Activated CD4-positive, alpha-beta memory T cell treated with anti-CD3 and anti-CD28 coated beads, Interleukin-2, amount 10 ng/mL, durations not matched to agents 7 days and 5 days (primary cell): ENCODE measurements at places on chromosomes 12 and 14.

- no peak for DNase-seq
Measured at GRCh38 chr12:131095826-131096680, 142.3 kb downstream of the ADGRD1 start.

DNA sequence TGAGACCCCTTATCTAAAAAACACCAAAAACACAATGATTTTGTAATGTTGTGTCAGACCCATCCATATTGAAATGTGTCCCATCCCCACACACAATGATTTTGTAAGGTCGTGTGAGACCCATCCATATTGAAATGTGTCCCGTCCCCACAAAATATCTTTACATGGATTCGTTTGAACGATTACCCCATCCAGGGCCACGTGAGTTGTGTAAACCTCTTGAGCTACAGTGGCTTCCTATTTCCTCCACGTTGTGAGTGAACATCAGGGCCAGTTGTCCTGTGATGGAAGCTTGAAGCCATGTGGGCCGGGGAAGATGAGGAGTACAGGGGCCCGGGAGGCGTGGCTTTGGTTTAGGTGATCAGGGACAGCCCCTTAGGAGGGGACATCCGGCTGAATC, 27.0 kb upstream of the ULK1 start:
- no peak for DNase-seq

- DNase-seq, result no peak
Measured at GRCh38 chr14:64147126-64147790, 146.9 kb downstream of the ESR2 start.

GRCh38 chr12:53857666-53858065, 81.0 kb upstream of the HOXC13 start:
- no peak for DNase-seq

DNA sequence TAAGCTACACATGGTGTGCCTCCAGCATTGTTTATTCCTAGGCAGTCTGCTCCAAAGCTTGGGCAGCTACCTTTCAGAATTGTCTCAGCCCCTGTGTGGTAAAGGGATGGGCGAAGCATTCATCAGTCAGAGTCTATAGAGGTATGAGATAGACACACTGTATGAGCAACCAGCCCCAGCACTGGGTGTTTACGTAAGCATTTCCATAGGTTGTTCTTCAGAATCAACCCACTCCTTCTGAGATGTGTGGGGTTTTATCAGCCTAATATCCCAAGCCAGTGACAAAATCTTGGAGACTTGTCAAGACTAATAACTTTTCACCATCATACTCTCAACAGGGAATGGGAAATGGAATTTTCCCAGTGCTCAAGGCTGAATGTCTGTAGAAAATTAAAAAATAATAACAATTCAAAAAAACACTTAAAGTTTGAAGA, 98.2 kb downstream of the BTG1 start:
- DNase-seq, result no peak

DNA sequence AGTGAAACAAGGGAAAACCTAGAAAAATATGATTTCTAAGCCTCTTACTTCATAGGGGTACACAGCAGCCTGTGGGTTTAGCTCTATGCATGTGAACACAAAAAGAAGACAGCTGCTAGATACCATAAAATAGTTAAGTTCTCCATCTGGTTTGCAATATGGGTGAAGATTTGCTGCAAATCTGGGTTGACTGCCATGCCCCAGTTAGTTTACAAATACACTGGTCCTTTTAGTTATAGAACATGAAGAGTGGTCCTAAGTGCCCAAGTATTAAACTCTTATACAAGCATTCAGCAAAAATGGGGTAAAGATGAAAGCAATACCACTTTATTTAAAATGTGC, 176.1 kb downstream of the AEBP2 start:
- no peak for DNase-seq

DNA sequence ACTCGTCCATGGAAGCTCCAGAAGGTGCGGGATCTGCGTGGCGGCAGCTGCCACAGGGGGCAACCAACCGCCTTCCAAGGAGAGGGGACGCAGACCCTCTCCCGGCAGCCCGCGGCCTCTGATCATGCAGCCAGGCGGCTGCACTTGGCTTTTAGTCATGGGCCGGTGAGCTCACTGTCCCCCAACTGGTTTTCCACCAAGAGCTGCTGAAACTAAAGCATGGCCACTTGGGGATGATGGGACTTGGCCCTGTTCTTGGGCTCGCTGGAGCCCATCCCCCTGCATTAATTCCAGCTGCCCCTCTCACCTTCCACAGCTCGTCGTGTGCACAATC, 39.1 kb downstream of the CCDC85C start:
- no peak for DNase-seq

DNA sequence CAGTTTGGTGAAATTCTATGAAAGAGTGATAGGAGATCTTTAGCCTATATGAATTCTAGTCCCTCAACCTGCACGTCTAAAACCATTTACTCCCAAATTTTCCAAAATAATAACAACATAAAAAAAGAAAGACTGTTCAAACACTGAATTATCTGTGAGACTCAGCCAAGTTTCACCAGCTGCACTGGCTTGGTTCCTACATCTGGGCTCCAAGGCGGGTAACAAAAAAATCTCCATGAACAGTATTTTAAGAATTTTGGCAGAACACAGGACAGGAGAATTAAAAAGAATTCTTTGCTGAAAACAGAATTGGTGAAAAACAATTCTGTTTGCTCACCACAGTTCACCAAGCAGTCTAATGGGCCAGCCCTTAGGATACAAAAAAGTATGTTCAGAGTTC, 536.8 kb upstream of the ATP2B1 start:
- no peak for DNase-seq

- DNase-seq, result no peak
Measured at GRCh38 chr12:79000501-79000900, 135.9 kb downstream of the SYT1 start.

GRCh38 chr14:104546591-104547309, 32.8 kb upstream of the C14orf180 start:
- no peak for DNase-seq
